ENCODE measurements at places on chromosomes 6 and 20.

GRCh38 chr20:53872561-53873229 is 197.7 kb downstream of the BCAS1 start:
- DNase-seq, result no peak

- no peak for DNase-seq
Measured at GRCh38 chr20:5531318-5532081, 214.7 kb upstream of the PROKR2 start.

DNA sequence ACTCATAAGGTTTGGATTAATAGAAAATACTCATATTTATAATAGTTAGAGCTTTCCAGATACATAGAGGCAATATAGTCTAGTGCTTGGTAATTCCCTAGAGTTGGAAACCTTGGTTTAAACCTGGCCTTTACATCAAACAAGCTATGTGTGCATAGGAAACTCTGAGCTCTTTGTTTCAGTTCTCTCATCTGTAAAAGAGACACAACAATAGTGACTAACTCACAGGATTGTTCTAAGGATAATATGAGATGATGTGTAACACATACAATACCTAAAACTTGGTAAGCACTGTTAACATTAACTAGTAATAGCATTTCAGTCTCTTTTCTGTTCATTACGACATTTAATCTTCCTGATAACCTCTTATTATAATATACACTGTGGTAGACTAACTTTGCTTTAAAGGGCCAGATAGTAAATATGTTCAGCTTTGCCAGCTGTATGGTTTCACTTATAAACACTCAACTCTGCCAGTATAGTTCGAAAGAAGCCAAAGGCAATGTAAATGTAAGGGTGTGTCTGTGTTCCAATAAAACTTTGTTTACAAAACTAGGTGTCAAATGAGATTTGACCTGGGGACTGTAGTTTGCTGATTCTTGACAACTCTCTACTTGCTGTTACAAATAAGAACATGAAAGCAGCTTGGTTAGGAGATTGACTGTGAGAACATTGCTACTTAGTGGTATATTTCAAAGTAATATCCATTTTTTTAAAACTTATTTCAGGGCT is 370.6 kb upstream of the FLRT3 start:
- no peak for DNase-seq

DNA sequence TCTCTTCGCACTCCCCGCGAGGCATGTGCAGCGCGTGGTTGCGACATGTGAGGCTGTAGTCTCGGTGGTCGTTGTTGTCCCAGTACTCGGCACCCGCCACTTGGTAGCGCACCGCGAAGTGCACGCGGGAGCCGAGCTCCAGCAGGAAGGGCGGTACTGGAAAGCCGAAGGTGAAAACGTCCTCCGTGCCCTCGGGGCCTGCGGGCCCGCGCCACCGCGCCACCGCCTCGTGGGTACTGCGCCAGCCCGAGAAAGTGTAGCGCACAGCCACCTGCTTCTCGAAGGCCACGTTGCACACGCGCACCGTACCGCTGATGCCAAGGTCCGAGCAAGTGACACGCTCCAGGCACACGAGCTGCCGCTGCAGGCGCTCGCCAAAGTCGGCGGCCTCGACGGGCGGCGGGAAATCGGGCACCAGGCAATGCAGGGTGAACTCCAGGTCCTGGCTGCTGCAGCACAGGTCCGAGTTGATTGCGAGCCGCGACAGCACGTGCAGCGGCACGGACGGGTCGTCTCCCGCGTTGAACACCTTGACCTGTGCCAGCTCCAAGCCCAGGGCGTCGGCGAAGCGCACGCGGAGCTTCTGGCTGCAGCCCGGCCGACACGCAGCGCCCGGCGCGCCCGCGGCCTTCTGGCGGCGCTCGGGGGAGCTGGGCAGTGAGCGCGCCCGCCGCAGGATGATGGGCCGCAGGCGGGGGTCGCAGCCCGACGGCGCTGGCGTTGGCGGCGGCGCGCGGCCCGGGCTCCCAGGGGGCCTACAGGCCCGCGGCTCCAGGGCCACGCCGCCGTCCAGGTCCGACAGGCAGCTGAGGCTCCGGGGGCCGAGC is 840 bp downstream of the PPP1R3D start:
- DNase-seq, result no peak

DNA sequence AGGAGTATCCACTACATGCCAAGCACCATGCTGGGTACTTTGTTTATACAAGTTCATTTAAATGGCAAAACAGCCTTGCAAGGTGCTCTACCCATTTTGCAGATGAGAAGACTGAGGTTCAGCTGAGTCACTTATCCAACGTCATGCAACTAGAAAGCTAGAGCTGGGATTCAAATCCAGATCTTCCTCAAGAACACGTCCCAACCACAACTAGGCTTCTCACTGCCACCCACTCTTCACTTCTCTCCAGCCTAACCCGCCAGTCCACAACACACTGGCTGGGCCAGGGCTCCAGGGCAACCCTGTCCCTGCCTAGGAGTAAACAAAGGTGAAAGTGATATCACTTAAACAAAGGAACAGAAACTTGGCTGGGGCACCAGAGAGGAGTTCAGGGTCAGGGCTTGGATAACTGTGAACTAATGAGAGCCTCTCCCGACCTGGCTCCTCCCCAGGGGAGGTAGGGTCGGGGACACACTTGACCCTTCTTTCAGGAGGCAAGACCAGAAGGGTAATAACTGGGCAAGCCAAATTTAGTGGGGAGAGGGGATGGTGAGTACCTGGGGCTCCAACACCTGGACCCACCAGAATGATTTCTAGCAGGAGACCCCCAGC is 7.9 kb downstream of the SDC4 start:
- no peak for DNase-seq

- DNase-seq, result no peak
Measured at GRCh38 chr20:3765171-3765882, 2.2 kb downstream of the ADISSP start.

GRCh38 chr6:148987982-148988381 is 241.2 kb downstream of the UST start:
- DNase-seq, result no peak

Measured in GM12892 (cell line).